ENCODE measurements at places on chromosomes 5 and 9.

DNA sequence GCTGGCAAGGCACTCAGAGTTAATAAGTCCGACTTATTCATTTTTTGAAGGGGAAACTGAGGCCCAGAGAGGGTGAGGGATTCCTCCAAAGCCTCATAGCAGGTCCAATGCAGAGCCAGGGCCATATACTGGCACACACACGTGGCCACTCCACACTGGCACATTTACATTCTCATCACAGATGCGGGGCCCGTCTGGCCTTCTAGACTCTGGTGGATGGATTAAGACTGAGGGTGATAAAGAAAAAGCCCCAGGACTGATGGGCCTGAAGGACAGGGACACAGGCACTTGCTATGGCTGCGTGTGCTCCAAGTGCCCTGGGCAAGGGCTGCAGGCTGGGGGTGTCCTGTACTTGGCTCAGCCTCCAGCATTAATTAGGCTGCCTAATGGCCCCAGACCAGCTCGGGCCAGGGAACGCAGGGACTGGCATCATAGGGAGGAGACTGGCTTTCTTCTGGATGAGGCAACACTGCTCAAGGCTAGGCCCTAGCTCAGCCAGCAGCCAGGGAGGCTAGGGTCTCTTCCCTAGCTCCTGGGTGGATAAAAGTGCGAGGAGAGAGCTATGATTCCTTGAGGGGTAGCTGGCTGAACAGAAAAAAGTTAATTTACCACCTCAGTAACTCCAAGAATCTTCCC, 28.5 kb upstream of the CSF1R start:
- no peak for DNase-seq

DNA sequence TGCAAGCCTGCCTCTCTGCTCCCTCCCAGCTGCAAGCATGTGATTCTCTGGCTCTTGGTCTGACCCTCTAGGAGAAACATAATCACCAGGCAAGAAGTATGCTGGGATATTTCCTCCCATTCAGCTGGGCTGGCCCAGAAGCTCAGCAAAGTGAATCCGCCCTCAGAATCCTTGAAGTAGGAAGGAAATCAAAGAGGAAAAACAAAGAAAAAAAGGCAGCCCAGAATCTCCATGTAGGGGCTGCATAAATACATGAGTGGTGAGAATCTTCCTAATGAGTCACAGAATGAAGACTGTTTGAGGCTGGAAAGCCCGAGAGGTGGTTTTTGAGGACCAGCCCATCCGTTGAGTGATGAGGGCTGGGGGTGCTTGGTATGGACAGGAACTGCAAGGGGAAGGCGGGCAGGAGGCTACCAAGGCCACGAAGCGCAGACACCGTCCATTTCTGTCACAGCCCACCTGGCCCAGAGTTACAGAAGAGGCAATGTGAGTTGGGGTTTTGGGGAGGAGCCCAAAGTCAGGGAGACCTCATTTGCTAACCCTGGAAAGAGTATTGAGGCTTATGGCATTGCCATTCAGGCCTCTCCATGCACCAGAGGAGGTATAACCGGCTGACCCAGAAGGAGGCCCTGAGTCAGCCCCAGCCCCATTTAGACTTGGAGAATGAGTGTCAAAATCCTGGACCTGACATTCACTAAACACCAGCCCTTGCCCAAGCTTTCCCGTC, 33.4 kb upstream of the TGFBR1 start:
- no peak for DNase-seq

GRCh38 chr5:166722939-166723338, 1568.5 kb upstream of the WWC1 start:
- DNase-seq, result peak; percentile 8

- no peak for DNase-seq
Measured at GRCh38 chr5:167065794-167066193, 1225.7 kb upstream of the WWC1 start.

GRCh38 chr5:102958481-102959011, 161.4 kb downstream of the GIN1 start:
- no peak for DNase-seq

DNA sequence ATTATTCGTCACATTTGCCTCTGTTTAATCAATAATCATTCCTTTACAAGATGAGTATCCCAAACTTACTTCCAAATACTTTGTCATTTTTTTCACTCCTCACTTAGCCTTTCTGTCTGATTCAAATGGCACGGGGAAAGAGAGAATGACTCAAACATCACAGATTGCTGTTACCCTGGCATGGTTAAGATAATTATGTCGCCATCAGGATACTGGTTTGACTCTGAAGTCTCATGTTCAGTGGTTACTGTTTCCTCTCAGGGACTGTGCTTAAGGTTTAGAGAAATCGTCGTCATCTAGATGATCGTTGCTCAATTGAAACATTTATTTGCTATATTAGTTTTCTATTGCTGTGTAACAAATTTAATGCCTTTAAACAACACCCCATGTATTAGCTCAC, 45.2 kb upstream of the RAD23B start:
- DNase-seq, result no peak

DNA sequence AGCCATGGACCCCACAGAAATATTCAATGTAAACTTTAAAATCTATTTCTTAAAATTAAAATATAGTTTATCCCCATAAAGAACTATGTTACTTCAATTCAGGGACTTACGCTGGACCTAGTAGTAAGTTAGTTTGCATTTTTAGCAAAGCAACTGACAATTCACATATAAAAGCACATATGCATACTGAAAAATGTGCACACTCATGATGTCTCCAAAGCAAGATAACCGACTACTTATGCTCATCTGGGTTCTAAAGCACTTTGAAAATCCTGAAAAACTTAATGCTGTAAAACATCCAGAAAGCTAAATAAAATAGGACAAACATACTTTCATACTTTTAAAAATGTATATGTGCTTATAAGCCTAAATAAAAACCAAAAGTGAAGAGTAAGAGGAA, 264.4 kb upstream of the GAS1 start:
- no peak for DNase-seq
